Trophoblast cell (in vitro differentiated cells and primary cell): ENCODE measurements at places on chromosomes 3 and 15.

DNA sequence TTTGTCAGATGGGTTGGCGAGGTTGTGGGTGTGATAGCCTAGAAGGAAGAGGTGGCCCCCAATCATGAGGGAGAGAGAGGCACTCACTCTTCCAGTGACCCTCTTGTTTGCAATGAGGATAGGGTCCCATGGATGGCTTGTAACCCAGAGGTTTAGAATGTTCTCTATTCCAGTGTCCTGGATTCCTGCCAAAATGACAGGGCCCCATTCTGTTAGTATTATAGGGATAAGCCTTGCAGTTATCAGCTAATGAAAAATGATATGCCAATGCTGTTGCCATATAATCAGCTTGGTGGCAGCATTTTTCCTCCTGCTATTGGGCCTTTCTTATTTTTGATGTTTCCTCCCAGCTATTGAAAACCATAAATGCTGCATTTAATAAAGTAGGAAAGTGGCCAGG, 23.3 kb upstream of the SENP7 start:
- DNase-seq: no peak

DNA sequence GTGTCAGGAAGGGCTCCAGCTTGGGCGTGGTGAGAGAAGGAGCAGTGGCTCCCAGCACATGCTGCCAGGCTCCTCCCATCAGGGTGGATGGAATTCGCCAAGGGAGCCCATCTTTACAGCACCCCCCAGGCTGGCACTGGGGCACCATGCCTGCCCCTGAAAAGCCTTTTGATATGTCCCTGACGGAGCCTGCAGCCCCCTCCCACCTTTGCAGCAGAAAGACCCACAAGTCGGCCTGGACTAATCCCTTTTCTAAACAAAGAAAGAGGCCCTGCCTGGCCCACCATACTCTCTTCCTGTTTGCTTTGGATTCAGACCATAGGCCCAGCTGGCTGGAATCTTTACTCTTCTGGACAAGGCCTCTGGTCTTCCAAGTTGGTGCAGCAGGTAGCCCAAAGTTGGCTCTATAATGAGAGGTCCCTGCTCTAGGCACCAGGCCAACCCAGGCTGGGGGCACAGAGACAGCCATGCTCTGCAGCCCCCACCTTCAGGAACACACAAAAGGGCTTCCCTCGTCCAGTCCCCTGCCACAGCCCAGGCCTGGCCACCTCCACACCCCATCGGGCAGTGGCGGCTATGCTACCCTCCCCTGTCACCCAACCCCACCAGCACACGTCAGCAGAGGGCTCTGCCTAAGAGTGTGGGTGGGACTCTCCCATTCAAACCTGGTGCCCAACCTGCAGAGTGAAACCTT, 5.4 kb downstream of the ANPEP start:
- no peak for DNase-seq

DNA sequence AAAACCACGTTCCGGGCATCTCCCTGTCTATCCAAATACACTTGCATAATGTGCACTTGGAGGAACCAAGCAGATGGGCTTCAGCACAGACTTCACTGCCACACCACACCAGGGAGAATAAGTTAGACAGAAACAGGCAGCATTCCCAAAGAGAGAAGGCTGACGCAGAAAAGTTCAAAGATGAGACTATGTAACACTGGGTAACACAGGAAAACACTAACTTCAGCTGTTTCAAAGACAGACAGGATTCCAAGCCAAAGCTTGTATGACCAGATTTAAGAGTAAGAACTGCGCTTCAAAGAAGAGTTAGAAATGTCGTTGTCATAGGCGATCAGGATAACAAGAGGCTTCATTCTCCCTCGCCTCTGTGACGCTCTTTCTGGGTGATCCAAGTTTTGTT, 19.9 kb downstream of the SLC51A start:
- no peak for DNase-seq

DNA sequence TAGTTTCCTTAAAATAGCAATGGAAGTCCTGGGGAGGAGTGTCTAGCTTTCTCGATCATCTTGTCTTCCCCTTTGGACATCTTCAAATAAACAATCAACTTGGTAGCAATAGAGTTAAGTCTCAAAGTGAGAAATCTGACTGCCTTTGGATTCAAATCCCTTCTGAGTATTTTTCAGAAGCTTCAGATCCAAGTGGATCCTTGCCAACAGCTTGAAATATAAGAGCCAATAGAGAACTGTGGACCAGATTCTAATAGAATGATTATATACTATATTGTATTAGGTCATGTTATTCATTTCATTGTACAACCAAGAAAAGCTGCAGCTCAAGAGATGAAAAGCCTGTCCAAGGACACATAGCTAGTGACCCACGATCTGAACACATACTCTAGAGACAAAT, 60.2 kb downstream of the SYNPR start:
- DNase-seq: no peak
